ENCODE measurements at places on chromosomes 4 and X.

DNA sequence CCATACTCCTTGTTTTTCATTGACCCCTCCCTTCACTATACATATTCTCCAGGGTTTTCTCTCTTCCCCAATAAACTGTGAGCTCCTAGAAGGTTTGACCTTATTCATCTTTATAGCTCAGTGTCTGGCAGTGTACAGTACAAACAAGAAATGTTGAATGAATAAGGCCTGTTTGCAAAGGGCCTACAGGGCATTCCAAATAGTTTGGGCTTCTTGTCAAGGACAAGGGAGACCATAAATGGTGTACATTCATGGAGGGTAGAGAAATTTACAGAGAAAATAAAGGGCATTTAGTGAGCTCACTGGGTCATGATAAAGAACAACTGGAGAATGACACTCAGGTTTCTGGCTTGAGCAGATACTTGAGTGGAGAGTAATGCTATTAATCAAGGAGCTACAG is 47.5 kb upstream of the EIF1AX start:
- no peak overlapping the region for H3K27ac ChIP-seq
- no peaks in the 10 kb centered on the region for H3K4me1 ChIP-seq
- no peak overlapping the region for H3K4me3 ChIP-seq
- no peak for DNase-seq
- H3K27me3 ChIP-seq, result no peaks in the 10 kb centered on the region

DNA sequence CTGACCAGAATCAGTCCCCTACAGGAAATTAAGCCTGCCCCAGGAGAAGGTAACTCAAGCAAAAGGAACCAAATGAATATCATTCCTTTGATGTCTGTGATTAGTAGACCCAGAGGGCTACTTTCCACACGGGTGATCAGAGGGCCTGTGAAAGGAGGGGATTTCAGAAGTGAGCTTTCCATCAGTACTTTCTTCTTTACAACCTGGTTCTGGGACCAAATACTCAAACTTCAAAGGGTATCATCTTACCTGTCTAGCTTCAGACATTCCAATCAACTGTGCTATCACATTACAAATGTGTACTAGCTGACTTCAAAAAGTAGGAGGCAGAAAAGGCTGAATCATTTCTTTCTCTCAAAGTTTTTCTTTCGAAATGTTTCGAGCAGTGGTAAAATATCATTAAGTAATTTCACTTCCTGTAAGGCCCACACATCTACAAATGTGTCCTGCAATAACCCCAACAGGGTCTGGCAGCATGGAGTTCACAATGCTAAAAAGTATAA is 23.9 kb downstream of the ACSL4 start:
- H3K27me3 ChIP-seq, result peaks cover 11% of the 10 kb centered on the region
- no peak overlapping the region for H3K4me3 ChIP-seq
- no peak for DNase-seq
- H3K36me3 ChIP-seq, result no peaks in the 10 kb centered on the region
- no peak overlapping the region for H3K27ac ChIP-seq

GRCh38 chr4:185318679-185319078 is 77.0 kb downstream of the LRP2BP start:
- H3K27ac ChIP-seq, result no peak overlapping the region
- no peaks in the 10 kb centered on the region for H3K36me3 ChIP-seq
- H3K4me3 ChIP-seq, result no peak overlapping the region
- H3K27me3 ChIP-seq, result no peaks in the 10 kb centered on the region
- DNase-seq, result no peak
- no peaks in the 10 kb centered on the region for H3K4me1 ChIP-seq

DNA sequence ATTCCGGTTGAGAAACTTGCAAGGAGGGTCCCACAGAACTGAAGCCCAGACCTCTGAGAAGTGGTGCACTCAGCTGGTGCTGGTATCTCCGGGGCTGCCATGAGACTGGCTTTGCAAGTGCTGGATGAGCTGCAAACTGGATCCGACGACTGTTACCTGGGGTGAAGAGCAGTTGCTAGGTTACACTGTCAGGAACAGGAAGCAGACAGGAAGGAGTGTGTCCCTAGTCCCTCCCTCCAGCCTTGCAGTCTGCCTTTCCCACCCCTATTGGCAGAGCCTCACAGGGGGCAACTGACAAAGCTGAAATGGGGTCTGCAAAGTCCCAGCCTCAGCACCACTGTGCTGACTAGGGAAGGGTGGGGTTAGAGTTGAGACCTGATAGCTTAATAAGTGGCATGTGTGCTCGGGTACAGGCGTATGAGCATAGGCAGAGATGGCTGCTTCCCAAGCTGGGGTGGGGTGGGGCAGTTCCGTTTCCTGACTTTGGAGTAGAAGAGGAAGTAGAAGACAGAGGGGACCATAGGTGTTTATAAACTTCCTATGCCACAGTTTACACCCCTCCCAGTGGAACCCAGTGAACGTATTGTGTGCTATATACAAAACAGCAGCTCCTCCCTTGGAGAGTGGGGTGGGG is 18.0 kb downstream of the PPEF1 start:
- H3K36me3 ChIP-seq, result no peaks in the 10 kb centered on the region
- no peaks in the 10 kb centered on the region for H3K4me1 ChIP-seq
- no peak overlapping the region for H3K4me3 ChIP-seq
- DNase-seq, result no peak

Data from right lobe of liver (tissue), 6 donors.